Right atrium auricular region (tissue), 2 donors: ENCODE measurements at places on chromosomes 5 and 9. TPM values are rescaled to one million over a fixed set of nuclear protein-coding genes. Genes with fewer than 3 reads are reported as not detected.

PPWD1 gene
- total RNA-seq = 15.1 TPM

GRCh38 chr9:14710804-14711203, 11.7 kb downstream of the CER1 start:
- no peak for DNase-seq
- H3K36me3 ChIP-seq = no peaks in the 10 kb centered on the region
- H3K4me3 ChIP-seq = no peak overlapping the region

GRCh38 chr5:178453224-178453623, 137.0 kb downstream of the COL23A1 start:
- H3K4me1 ChIP-seq = no peaks in the 10 kb centered on the region
- no peaks in the 10 kb centered on the region for H3K36me3 ChIP-seq
- no peak overlapping the region for H3K4me3 ChIP-seq
- no peaks in the 10 kb centered on the region for H3K27me3 ChIP-seq
- DNase-seq = no peak

GRCh38 chr5:5957737-5958136, 420.6 kb downstream of the MED10 start:
- no peak for DNase-seq
- H3K27me3 ChIP-seq = no peaks in the 10 kb centered on the region
- no peak overlapping the region for H3K27ac ChIP-seq
- no peak overlapping the region for H3K4me3 ChIP-seq
- H3K4me1 ChIP-seq = no peaks in the 10 kb centered on the region

DNA sequence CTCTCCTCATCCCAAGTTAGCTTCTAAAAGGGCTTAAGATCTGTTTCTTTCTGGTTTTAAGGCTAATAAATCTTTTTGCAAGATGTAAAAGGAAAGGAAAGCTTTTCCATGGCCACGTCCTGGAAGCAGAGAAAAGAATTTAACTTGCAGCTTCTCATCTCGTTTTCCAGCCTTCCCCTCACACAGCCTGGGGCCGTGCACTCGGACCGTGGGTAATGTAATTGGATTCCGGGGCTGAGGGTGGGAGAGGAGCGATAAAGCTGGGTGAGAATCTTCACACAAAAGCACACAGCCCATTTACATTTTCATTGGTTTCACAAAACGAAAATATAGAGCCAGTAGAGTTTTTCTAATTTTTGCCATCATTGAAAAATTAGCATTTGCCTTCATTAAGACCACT, 91.2 kb downstream of the IRX2 start:
- no peaks in the 10 kb centered on the region for H3K27me3 ChIP-seq
- no peak for DNase-seq
- no peak overlapping the region for H3K4me3 ChIP-seq

DNA sequence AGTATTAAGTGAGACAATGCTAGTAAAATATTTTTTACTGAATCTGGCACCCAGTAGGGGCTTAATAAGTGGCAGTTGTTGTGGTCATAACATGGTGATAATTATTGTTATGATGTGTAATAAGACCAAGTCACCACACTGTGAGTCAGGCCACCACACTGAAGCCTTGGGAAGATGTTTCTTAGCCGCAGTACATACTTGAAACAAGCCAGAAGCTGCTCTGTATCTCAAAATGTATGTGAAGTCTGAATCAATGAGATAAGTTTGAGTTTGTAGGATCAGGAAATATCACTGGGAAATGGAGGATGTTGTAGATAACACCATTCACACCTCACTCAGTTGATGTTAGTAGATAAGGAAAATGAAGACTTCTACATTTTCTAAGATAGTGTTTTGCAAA, 51.3 kb upstream of the PTPN3 start:
- H3K27me3 ChIP-seq = no peaks in the 10 kb centered on the region
- no peak for DNase-seq
- H3K4me3 ChIP-seq = no peak overlapping the region
- no peaks in the 10 kb centered on the region for H3K36me3 ChIP-seq
- no peaks in the 10 kb centered on the region for H3K4me1 ChIP-seq
- H3K27ac ChIP-seq = no peak overlapping the region

DNA sequence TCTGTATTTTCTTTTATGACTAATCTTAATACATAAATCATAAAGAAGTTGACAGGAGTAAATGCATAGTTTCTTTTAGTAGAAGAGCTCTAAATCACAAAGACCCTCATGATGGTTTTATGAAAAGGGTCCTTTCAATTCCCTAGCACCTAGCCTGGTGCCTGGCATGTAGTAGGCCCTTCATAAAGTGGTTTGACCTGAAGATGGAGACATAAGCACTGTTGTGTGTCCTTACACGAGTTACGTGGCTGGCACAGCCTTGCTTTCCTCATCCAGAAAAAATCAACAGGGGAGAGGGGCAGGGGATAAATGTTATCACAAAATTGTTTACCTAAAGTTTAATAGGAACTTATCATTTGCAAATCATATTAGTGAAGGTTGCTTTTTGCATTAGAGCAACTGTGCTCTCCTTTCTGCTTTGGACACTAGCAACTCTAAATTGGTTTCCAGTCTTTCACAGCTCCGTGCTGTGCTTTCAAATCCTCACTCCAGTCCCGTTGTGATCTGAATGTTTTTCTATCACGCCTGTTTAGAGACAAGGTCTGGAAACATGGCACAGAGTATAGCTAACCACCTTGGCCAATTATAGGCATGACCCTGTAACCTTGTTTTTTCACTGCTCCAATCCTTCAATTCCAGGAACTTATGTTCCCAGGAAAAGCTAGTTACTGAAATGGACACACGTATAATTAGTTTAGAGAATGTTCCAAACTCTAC, 55.7 kb downstream of the ARL15 start:
- peaks cover 29% of the 10 kb centered on the region for H3K4me1 ChIP-seq
- peak overlapping the region; percentile 31 for H3K27ac ChIP-seq
- H3K27me3 ChIP-seq = no peaks in the 10 kb centered on the region
- no peak for DNase-seq
- no peaks in the 10 kb centered on the region for H3K36me3 ChIP-seq

DNA sequence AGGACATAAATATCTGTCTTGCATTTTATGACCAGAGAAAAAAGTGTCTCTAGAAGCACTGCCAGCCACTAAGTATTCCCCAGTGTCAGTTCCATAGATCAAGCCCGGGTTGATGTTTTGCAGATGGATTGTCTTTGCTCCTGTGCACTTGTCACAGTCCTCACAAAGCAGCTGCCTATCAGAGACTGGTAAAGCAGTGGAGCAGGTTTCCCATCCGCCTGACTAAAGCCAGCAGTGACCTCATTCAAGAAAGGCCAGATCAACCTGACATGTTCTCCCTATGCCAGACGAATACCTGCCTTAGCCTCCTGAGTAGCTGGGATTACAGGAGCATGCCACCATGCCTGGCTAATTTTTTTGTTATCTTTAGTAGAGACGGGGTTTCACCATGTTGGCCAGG, 26.8 kb upstream of the GARNL3 start:
- no peak overlapping the region for H3K27ac ChIP-seq
- no peak for DNase-seq
- no peaks in the 10 kb centered on the region for H3K27me3 ChIP-seq
- no peak overlapping the region for H3K4me3 ChIP-seq
